ENCODE measurements at places on chromosomes 2 and 18.

DNA sequence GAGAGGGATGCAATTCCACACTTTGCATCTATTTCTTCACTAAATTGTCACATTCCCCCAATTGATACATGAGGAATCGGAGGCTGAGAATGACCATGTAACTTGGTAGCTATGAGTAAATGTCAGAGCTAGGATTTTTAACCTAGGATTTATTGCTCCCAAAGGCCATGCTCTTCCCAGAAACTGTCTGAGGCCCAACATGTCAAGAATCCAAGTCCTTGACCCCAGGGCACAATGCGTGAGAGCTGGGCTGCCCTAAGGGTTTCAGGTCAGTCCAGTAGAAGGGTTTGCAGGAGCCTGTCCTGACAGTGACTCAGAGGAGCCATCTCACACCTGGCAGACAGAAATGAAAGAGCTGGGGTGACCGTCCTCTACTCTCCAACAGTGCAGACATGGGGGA is 30.3 kb downstream of the LRRC30 start:
- no peak for DNase-seq

- DNase-seq = no peak
These were observed 5.3 kb upstream of the CRYBA2 start for GRCh38 chr2:218998414-218999002.

DNA sequence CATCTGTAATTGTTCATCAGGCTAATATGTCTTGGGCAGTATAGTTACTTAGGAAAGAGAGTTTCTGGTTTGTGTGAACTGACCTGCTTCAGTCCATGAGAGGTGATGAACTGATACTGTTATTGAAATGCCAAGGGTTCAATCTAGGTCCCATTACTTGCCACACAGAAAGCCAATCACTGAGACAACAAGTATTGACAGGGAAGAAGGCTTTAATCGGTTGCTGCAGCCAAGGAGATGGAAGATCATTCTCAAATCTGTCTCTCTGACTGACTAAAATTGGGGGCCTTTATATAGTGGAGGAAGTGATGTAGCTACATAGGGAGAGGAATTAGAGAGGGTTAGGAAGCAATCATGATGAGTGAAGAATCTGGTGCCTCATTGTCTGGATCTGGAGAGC is 19.9 kb upstream of the FAM98A start:
- no peak for DNase-seq

GRCh38 chr18:4074647-4075046 is 380.5 kb downstream of the DLGAP1 start:
- DNase-seq = no peak

GRCh38 chr2:26536371-26537068 is 58.6 kb upstream of the OTOF start:
- DNase-seq = no peak

- DNase-seq = no peak
These were observed 139.6 kb downstream of the TTC32 start for GRCh38 chr2:19762142-19762541.

DNA sequence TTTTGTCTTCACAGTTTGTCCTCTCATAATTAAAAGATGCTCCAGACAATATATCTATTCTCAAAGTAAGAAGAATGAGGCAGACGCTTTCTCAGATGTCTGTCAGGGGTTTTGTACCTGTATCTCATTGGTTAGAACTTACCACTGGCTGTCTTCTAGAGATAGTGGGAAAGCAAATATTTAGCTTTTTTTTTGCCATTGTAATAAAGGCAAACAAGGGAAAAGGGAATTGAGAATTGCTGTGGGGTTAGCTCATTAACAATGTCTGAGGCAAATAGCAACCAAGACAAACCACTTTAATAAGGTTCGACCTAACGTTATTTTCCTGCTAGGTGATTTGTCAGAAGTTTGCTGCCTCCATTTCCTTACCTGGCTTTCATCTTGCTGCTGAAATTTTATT is 30.0 kb downstream of the ZNF638 start:
- DNase-seq = no peak

DNA sequence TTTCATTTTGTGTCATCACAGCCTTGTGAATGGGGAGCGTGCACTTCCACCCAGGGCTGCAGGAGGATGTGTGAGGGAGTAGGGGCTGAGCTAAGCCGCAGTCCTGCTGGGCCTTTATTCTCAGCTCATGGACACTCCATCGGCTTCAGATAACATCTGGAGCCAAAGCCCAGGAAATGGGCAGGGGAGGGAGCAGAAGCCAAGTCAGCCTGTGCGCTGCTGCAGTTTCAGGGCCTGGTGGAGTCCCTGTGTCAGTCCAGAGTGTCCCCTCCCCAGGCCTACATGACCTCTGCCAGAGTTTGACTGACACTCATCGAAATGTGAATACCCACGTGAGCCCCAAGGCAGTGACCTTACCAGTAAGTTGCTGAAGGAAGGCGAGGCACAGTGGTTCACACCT is 242.2 kb downstream of the LOXHD1 start:
- no peak for DNase-seq

DNA sequence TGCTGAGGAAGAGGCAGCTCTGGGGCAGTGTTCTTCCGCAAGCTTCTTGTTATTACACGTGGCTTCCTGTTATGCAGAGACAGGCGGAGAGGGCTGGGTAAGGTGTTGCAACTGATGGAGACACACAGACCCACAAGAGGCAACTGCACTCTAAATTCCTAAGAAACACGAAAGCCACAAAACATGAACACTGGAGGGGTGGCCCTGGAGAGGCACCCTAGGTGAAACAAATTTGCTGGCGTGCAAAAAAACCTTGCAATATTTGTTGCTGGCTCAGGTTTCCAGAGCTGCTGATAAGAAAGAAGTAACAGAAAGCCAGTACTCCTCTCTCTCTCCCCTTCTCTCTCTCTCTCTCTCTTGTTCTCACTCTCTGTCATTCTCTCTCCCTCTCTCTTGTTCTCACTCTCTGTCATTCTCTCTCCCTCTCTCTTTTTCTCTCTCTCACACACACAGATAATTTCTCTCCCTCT is 31.8 kb downstream of the ARHGAP25 start:
- DNase-seq = no peak

GRCh38 chr2:51368250-51368649 is 336.3 kb upstream of the NRXN1 start:
- DNase-seq = no peak

DNA sequence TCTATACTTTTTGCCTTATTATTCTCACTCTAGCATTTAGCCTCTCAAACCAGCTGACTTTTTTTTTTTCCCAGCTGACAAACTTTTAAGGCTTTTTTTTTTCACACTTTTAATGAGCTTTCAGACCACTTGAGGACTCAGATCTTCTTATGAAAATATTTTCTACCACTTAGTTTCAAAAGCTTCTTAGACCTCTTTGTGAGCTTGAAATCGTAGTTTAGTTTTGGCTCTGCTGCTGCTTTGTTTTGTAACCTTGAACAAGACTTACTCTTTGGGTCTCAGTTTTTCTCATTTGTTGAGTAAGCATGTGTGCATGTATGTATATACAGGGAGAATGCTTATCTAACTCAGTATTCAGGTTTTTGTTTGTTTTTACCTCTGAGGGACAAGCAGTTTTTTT is 3.5 kb downstream of the NBEAL1 start:
- no peak for DNase-seq

DNA sequence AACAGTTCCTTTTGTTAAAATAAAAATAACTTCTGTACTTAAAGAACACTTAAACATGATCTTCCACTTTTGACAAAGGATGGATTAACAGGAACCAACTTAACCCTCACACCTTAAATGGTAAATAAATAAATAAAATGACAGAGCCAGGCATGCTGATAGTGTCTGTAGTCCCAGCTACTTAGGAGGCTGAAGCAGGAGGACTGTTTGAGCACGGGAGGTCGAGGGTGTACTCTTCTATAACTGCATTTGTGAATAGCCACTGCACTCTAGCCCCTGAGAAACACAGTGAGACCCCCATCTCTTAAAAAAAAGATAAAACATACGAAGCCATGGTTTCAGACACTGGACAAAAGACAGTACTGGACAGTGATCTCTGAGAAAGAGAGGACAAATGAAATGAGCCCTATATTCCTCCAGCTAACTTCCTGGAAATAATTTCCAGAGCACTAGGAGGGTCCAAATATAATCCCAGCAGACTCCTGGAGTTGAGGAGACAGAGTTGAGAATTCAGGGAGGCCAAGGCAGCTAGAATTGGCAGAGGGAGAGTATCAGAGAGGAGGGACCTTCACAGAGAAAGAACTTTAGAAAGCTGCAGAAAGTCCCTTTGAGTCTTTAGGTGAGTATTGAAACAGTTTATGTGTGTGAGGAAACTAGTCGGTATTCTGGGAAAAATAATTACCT is 17.4 kb downstream of the PPP4R1 start:
- DNase-seq = no peak

GRCh38 chr18:46297621-46298020 is 193.4 kb downstream of the HAUS1 start:
- no peak for DNase-seq

DNA sequence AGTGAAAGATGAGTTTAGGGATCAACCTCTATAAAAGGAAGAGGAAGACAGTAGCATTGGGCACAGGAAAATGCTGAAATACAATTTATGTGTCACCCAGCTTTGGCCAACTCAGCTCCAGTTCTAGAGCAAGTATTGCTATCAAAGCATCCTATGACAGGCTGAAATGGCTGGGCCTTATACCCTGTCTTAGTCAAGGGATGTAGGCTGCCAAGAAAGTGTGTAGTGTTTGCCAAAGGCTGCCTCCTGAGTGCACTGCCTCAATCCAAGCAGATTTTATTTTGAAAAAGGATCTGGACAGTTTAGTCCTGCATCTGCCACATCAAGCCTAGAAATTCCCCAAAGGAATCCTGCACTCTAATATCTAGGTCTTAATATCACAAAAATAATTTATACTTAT is 359.9 kb upstream of the ZC3H15 start:
- DNase-seq = no peak

DNA sequence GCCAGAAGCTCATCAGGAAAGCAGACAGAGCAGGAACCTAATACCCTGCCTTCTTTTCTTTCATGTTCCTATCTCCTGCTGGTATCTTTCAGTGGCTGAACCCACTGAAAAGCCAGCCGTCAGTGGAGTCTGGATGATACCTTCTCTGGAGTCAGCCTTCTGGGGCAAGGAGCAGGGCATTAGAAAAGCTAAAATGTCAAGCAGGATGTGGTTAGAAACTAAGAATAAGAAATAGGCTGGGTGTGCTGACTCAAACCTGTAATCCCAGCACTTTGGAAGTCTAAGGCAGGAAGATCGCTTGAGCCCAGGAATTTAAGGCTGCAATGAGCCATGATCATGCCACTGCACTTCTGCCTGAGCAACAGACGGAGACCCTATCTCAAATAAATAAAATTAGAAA is 642.0 kb upstream of the FSHR start:
- no peak for DNase-seq

GRCh38 chr2:213125646-213126347 is 25.6 kb downstream of the IKZF2 start:
- no peak for DNase-seq

GRCh38 chr2:150097901-150098531 is 389.5 kb downstream of the RND3 start:
- DNase-seq = no peak

DNA sequence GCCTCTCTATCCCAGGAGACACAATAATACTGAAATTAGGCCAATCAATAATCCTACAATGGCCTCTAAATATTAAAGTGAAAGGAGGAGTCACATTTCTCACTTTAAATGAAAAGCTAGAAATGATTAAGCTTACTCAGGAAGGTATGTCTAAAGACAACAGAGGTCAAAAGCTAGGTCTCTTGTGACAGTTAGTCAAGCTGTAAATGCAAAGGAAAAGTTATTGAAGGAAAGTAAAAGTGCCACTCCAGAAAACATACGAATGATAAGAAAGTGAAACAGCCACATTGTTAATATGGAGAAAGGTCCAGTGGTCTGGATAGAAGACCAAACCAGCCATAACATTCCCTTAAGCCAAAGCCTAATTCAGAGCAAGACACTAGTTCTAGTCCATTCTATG is 9.5 kb downstream of the SESTD1 start:
- DNase-seq = no peak

DNA sequence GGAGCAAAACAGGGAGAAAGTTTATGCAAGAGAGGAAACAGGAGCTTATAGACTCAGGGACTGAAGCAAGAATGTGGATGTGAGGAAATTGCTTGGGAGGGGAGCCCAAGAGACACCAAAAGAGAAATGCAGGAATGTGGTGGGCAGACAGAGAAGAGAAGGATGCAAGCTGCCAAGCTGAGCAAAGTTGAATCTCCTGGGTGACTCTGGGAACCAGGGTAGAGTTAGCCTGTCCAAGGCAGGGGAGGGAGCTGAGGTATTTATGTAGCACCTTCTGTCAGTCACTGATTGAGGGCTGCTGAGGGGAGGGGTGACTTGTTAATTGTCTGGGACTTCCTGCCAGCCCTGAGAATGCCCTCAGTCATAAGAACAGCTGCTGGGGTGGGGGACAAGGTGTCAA is 464.3 kb downstream of the NBAS start:
- no peak for DNase-seq

- no peak for DNase-seq
These were observed 177.9 kb downstream of the ANTXR1 start for GRCh38 chr2:69190743-69191404.

GRCh38 chr2:43643680-43644079 is 6.6 kb downstream of the PLEKHH2 start:
- no peak for DNase-seq

- no peak for DNase-seq
These were observed 34.0 kb upstream of the COL3A1 start for GRCh38 chr2:188940171-188940570.

- no peak for DNase-seq
These were observed 12.5 kb downstream of the SNORC start for GRCh38 chr2:232882505-232883115.

DNA sequence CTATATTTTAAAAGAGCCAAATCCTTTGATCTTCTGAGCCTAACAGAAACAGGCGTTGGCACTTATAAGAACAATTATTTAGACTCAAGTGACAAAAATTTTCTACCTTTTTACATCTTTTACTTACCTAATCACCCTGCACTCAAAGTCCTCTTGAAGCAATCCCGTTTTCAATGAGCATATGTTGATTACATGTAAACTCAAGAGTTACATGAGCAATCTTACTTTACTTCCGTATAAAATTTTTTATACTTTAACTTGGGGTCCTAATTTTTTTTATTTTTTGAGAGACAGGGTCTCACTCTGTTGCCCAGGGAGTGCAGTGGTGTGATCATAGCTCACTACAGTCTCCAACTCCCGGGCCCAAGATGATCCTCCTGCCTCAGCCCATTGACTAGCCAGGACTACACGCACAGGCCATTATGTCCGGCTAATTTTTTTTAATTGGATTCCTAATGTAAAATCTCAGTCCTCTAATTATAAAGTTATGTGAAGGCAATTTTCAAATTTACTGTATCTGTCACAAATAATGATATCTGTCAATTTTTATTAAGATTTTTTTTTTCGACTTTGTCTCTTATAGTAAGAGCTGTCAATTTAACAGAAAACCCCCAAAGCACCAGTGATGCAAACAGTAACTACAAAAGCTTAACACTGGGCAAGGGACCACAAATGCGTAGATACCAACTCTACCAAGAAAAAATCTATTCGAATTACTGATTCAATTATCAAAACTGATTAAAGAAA is 19.1 kb upstream of the STPG4 start:
- DNase-seq = no peak

DNA sequence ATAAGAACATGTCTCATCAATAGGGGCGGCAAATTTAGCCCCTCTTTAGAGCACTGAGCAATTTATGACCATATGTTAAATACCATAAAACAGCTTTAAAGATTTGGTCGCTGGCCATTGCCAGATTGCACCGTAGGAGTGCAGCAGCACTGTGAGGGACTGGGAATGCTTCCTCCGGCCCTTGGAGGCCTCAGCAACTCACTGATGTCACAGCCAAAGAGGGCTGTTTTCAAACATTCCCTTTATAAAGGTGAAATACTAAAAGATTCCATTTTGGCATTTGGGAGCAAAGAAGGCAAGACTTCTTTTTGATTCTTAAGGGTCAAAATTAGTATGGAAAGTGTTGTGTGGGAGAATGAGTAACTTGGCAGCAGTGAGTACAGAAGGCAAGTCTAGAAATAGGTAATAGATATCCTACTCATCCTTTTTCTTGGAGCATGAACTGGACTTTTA is 63.7 kb downstream of the BABAM2 start:
- peak; percentile 73 for DNase-seq
